Activated T-cell treated with anti-CD3 and anti-CD28 coated beads for 48 hours (primary cell): ENCODE measurements at places on chromosomes 6 and 20.

- no peak for DNase-seq
These were observed 29.6 kb downstream of the PCNA start for GRCh38 chr20:5090191-5090590.

DNA sequence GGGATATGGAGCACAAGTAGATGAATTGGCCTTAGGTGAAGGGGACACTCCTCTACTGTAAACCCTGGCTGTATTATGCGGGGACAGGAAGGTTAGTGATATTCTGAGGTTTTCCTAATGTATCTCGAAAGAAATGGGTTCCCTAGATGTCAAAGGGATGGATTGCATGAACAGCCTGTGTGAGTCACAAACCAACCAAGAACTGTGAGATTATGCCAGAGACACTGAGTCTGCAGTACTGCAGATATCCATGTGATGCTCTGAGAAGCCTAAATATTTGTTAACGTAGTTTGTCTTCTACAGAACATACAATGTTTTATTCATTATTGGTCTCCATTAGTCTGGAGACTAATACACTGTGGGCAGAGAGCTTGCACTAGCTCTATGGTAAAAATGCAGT, 182.2 kb downstream of the AKAP7 start:
- DNase-seq, result no peak

- DNase-seq, result no peak
These were observed 69.1 kb downstream of the CTNNBL1 start for GRCh38 chr20:37762716-37763485.

- no peak for DNase-seq
These were observed 32.9 kb downstream of the PTCHD4 start for GRCh38 chr6:48078120-48078519.

DNA sequence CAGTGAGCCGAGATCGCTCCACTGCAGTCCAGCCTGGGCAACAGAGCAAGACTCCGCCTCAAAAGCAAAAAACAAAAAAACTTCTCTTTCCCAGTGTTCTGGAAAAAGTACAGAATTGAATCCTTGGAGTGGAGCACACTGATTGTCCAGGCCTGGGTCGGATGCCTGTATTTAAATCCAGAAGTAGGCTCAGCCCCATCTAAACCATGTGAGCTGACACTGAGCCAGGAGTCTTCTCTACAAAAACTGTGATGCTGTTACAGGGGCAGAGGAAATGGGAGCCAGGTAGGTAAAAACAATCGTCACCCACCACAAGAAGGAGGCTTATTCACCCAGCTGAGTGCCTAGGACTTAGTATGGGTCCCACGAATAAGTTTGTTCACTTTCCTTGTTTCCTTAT, 43.0 kb upstream of the PTPN1 start:
- DNase-seq, result no peak

GRCh38 chr6:45470131-45470738, 92.5 kb upstream of the SUPT3H start:
- DNase-seq, result no peak

DNA sequence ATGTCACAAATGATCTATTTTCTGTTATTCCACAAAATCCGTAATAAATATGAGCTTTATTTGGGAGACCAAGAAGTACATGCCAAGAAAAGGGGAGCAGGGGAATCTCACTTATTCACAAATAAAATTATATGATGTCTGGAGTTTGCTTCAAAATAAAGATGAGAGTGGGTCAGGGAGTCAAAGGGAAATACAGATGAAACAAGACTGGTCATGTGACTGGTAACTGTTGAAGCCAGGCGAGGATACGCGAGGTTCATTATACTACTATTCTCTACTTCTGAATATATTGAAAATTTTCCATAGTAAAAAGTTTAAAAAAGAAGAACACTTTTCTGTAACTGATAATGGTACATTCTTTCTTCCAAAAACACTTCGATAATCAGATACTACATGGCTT, 14.6 kb downstream of the EPB41L2 start:
- DNase-seq, result no peak

GRCh38 chr6:30060606-30061091, 416 bp upstream of the POLR1H start:
- DNase-seq, result no peak

- DNase-seq, result no peak
These were observed 165.1 kb upstream of the PCSK2 start for GRCh38 chr20:17061715-17062114.

DNA sequence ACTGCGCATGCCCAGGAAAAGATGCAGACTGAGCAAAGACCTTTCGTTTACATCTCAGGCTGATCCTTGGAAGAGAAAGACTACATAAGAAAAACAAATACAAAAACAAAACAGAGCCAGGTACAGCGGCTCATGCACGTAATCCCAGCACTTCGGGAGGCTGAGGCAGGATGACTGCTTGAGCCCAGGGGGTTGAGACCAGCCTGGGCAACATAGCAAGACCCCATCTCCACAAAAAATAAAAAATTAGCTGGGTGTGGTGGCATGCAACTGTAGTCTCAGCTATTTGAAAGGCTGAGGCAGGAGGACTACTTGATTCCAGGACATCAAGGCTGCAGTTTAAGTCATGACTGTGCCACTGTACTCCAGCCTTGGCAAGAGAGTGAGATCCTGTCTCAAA, 41.7 kb downstream of the SRPK1 start:
- DNase-seq, result no peak

- DNase-seq, result no peak
These were observed 16.6 kb downstream of the CPNE5 start for GRCh38 chr6:36822506-36823269.

- no peak for DNase-seq
These were observed 34.2 kb upstream of the FRMD1 start for GRCh38 chr6:168113226-168113625.

GRCh38 chr6:45986746-45987274, 28.9 kb downstream of the CLIC5 start:
- no peak for DNase-seq

- no peak for DNase-seq
These were observed 3.9 kb upstream of the MARCKS start for GRCh38 chr6:113853252-113853651.

GRCh38 chr20:17882834-17883591, 85.6 kb downstream of the SNX5 start:
- DNase-seq, result no peak

GRCh38 chr6:4085332-4085700, 6.4 kb upstream of the FAM217A start:
- DNase-seq, result no peak

DNA sequence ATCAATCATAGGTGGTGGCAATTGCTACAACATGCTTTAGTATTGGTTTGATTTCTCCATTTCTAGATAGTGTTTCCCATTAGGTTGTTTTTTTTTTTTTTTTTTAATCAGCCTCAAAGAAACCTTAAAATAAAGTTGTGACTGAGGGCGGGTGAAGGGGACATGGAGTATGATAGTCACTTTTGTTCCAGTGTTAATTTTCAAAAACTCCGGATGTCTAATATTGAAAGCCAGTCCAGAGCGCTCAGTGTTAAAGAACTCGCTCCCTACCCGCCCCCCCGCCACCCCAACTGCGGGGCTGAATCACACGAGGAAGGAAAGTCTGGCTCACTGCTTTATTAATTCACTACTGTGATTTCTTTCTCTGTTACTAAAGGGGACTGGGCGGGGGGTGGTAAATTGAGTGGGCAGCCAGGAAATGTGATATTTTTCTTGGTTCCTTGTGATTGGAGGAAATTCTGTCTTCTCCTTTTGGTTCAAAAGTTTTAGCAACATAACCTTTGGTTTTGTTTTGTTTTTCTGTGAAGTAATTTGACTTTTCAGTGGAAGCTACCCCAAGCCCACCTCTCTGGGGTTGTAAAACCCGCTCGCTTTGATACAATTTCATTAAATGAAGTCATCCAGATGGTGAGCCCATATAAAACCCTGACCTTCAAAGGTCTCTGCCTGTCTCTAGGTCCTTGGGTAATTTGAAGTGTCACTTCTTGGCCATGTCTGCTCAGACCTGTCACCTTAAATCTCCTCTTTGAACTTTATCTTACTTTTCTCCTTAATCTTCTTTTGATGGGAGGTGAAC, 38.0 kb downstream of the TNFAIP3 start:
- peak; percentile 80 for DNase-seq

DNA sequence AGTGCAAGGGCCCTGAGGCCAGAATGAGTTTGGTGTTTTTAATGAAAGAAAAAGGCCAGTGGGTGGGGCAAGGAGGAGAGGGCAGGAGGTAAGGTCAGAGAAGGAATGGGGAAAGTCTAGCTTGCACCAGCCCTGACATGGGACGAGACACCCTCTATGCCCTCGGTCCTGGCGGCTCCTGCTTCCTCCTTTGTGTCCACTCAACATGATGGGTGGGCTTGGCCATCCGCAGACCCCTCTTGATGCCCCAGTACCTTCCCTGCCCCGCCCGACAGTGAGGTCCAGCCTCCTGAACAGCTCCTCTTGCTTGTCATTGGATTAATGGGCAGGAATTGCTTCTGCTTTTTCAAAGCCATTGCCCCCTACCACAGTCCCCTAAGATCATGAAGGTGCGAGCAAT, 33.6 kb upstream of the ANGPT4 start:
- no peak for DNase-seq

DNA sequence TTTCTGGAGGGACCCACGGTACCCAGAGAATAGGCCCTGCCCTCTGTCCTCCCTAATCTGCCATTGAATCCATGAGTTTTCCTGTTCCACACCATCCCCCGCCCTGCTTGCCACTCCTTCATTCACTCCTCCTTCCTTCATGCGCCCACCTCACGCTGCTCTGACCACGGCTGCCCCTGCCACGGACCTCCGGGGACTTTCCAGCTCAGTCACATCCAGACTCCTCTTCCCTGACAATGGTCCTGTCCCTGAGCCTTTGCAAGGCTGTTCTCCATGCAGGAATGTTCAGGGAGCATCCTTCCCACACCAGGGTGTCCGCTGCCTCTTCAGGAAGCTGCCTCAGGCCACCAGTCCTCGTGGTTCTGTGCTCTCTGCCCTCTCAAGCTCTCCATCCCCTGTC, 25.9 kb downstream of the GLP1R start:
- no peak for DNase-seq

DNA sequence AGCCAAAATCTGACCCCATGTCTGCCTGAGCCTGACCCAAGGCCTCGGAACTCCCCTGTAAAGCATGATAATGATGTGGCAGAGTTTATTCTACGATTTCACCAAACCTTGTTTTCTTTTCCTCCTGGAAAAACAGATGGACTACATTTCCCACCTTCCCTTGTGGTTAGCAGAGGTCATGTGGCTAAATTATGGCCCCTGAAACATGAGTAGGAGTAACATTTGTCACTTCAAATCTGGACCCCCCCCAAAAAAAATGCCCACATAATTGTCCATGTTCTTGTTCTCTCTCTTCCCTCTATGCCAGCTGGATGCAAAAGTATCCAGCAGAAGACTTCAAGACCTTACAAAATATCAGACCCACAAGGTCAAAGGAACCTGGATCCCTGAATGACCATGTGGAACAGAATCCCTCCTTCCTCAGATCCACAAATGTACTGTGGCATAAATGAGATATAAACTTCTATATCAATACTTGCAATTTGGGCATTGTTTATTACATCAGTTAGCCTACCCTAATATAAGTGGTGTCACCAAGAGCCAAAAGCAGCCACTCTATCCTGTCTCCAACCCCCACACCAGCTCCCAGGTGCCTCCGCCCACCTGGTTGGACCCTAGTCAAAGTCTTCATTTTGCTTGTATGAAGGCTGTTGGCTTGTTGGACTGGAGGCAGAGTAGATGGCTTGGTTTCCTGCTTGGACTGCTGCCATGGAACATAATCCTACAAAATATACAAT, 1.4 kb downstream of the C20orf96 start:
- no peak for DNase-seq

DNA sequence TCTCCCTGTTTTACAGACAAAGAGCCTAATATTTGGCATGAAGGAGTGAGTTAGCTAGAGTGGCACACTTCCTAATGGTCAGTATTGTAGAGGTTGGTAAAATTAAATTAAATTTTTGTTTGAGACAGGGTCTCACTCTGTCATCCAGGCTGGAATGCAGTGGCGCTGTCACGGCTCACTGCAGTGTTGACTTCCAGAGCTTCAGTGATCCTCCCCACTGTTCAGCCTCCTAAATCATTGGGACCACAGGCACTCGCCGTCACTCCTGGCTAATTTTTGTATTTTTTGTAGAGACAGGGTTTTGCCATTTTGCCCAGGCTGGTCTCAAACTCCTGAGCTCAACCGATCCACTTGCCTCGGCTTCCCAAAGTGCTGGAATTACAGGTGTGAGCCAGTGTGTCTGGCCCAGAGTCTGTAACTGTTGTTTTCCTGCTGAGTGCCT, 70.9 kb downstream of the SCAND1 start:
- no peak for DNase-seq

- DNase-seq, result no peak
These were observed 1.7 kb downstream of the MUCL3 start for GRCh38 chr6:30942338-30943060.

- DNase-seq, result no peak
These were observed 5.8 kb downstream of the SLC2A4RG start for GRCh38 chr20:63745424-63745805.

- DNase-seq, result no peak
These were observed 70.7 kb upstream of the LTV1 start for GRCh38 chr6:143772116-143773086.

- no peak for DNase-seq
These were observed 14.4 kb upstream of the GJE1 start for GRCh38 chr6:142118328-142118727.

GRCh38 chr6:34332251-34333198, 59.9 kb downstream of the NUDT3 start:
- no peak for DNase-seq

- DNase-seq, result no peak
These were observed 701.8 kb upstream of the FLRT3 start for GRCh38 chr20:15039088-15039752.

DNA sequence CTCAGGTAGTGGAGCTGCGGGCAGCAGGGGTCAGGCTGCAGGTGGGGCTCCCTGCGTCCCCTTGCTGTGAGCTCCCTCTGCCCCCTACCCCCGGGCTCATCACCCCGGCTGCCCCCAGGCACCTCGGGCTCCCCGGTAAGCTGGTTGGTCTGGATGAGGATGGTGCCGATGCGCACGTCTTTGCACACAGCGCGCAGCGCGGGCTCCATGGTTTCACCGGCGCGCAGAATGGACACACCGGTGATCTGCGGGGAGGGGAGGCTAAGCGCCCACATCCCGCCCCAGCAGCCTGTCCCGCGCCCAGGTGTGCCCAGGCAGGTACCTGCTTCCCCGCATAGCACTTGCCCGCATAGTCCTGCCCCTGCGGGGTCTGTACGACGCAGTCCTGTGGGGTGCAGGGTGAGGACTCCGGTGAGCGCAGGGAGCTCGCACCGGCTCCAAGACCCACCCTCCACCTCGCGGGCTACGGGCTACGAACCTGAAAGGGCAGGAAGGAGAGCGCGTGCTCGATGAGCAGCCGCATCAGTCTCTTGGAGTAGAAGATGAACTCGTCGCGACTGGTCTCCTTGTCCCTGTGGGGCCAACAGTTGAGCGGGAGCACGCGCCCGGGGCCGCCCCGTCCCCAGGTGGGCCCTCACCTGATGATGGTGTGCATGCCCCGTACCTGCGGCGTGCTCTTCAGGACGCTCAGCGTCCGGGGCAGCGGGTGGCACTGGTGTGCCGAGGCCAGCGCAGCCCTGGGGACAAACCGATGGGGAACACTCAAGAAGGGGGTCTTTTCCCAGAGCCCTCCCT, 15.5 kb downstream of the UCKL1 start:
- DNase-seq, result no peak
